ENCODE measurements at places on chromosomes 5 and 9. TPM values are rescaled to one million over a fixed set of nuclear protein-coding genes. Genes with fewer than 3 reads are reported as not detected.

The NUTM2F gene
- not detected for total RNA-seq

The NMUR2 gene
- total RNA-seq: not detected

The OLFML2A gene
- total RNA-seq: not detected

The RNF180 gene
- total RNA-seq: not detected

The CDO1 gene
- total RNA-seq: not detected

The FBP2 gene
- total RNA-seq: not detected

The PCDHGA11 gene
- not detected for total RNA-seq

The FOXD4L6 gene
- total RNA-seq: not detected

- no peak for ATAC-seq
Measured at GRCh38 chr9:112894041-112894440, 3.4 kb upstream of the SLC46A2 start.

- no peak for ATAC-seq
Measured at GRCh38 chr5:132493241-132493640, 2.7 kb upstream of the IRF1 start.

DNA sequence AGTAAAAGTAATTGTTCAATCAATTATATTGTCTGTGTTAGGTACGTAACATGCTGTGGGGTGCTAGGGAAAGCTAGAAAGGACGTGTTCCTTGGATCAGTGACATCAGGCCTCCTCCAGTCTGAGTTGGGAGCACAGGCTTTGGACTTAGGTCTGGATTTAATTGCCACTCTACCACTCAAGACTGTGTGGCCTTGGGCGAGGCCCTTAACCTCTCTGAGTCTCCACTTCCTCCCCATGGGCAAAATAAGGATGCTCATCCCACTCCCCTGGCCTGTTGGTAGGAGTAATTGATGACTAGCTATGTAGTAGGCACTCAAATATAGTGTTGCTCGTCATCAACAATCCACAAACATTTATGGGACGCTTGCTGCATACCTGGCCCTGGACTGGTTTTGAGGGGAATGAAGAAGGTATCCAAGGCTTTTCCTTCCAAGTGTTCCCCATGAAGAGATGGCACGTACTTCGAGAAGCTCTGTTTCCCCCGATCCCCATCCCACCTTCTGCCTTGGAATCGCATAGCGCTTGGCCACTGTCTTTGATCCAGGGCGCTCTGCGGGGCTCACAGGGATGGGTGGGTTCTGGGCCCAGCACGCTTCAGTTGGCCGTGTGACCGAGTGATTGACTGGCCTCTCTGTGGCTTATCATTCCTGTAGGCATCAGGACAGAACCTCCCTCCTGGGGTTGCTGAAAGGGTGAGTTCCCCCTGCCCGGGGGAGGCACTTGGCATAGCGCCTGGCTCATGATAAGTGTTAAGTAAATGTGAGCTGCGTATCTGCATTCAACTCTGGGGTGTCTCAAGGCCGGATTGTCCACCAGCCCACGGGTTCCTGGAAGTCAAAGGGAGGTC, 8.1 kb downstream of the FGF18 start:
- ATAC-seq: no peak

DNA sequence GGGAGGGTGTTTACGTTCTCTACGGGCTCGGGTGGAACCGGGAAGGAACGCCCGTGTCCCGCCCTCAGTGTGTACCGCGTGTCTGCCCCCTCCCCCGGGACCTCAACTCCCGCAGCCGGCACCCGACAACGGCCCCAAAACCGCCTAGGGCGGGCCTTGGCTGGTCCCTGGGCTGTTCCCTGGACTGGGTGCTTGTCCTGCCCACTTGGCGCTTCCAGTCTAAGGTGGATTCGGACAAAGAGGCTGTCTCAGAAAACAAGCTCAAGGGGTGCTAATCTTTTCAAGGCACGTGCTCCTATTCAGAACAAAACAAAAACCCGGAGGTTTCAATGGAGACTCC, 379 bp upstream of the CLK4 start:
- ATAC-seq: no peak

DNA sequence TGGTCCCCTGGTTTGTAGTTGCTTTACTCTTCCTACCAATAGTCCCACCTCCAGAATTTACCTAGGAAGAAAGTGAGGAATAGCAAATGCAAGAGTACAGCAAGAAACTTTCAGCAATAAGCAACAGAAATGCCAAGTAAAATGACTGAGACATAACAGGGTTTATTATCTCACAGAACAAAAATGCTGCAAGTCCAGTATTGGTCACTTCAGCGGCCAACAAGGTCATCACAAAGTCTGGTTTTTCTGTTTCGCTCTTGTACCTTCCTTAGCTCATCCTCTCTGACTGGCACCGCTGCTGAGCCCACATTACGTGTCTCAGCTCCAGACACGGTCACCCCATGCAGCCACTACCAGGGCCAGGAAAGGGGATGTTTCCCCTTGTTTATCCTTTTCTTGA, 82.7 kb downstream of the RFK start:
- ATAC-seq: no peak

DNA sequence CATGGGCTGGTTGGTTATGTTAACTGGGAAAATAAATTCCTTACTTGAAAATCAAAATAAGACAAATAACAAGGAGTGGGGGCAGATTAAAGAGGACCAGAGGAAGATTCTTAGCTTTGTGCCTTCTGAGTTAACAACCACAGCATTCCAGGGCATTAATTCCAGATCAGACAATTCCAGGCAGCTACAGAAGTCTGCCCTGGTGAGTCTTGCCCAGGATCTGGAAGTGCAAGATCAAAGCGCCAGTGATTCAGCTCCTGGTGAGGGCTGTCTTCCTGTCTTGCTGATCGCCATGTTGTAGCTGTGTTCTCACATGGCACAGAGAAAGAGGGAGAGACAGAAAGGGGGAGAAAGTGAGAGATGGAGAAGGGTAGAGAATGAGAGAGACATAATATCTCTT, 65.6 kb downstream of the ANXA2R start:
- ATAC-seq: no peak

DNA sequence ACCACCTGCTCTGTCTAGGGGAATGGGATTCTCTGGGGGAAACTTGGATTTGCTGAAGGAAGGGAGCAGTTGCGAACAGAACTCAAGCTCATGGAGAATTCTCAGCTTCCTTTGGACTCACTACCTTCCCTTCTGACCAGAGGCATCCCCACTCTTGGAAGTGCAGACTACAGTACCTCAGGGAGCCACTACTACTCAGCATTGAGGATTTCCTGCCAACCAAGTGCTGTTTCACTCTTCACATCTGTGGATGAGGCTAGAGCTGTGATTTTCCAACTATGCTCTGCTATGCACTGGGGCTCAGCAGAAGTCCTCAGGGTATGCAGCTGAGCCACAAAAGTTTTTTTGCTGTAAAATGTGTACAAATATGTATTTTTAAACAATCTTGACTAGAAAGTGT, 43.9 kb downstream of the MACROH2A1 start:
- no peak for ATAC-seq

DNA sequence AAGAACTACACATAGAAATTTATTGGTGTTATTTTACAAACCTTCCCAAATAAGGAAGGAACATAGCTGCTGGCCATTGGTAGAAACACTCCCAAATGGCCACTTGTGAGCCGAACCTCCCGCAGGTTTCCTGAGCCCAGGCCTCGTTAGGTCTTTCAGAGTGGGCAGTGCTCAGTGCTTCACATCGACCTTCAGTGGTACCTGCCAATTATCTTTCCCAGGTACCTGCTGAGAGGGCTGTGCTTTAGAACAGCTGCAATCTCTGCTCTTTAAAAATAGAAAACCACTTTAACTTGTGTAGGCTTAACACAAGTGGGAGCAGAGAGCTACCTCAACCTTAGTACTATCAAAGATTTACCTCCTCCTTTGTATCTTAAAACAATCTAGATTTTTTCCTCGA, 334.1 kb downstream of the RFX3 start:
- ATAC-seq: no peak

DNA sequence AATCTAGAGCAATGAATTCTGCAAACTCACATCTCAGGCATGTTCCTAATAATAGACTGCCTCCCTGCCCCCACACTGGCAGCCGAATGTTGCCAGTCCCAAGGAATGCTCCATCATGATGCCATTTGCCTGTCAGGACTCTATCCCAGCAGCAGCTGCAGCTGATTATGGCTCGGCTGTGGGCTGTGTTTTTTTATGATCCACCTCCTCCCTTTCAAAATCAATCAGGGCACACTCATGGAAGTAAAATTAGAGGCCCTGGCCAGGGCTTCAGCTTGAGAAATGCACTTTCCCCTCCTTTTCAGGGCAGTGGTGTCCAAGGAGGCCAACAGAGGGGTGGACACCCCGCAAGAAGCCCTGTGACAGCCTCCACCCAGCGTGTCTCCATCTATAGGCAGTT, 176.7 kb upstream of the S1PR3 start:
- no peak for ATAC-seq

- no peak for ATAC-seq
Measured at GRCh38 chr9:95071450-95071849, 246.1 kb downstream of the FANCC start.

DNA sequence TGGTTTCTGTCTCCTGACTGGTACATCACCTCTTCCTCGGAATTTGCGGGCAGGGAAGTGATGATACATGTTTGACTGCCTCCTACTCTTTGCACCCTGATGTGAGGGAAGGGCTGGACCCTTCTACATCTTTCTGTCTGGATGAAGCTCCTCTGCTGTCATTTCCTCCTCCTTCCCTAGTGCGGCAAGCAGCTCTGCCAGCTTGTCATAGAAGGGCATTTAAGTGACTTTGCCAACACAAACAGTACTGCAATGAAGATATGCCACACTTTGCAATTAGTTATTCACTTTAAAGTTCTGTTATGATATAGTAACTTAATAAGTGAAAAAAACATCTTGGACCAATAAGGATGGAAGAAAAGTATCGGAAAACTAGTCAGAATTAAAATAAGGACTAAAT, 48.5 kb upstream of the ABL1 start:
- no peak for ATAC-seq

- ATAC-seq: no peak
Measured at GRCh38 chr9:134436911-134437310, 110.7 kb downstream of the RXRA start.

All from activated T-helper 17 cell treated with anti-CD3 and anti-CD28 coated beads, Interleukin-2, amount 50 U/mL, for 72 hours (primary cell).